ENCODE measurements at places on chromosomes 1 and 21.

GRCh38 chr1:39872698-39873097, 10.6 kb downstream of the TRIT1 start:
- DNase-seq: no peak

- no peak for DNase-seq
Measured at GRCh38 chr1:221598122-221598521, 143.8 kb downstream of the DUSP10 start.

DNA sequence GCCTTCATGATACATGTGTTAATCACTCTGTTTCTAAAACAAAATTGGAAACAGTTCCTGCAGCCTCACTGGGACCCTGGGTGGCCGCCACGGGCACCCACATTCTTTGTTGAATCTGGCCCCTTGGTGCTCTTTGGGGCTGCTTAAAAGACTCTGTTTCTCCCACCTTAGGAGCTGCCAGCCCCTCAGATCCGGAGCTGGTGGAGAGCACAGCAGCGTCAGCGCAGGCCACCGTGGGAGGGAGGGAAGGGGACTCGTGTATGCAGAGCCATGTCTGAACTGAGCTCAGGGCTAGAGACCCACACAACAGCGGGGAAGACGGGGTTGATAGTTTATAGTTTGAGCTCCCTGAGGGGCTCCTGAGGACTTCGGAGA, 121.2 kb downstream of the CNIH3 start:
- no peak for DNase-seq

GRCh38 chr1:7517611-7518330, 253.3 kb upstream of the VAMP3 start:
- no peak for DNase-seq

Data from stimulated activated CD4-positive, alpha-beta T cell treated with anti-CD3 and anti-CD28 coated beads, TNF-alpha, amount 100 ng/mL, for 24 hours (primary cell).